ENCODE measurements at places on chromosomes 1 and 21.

DNA sequence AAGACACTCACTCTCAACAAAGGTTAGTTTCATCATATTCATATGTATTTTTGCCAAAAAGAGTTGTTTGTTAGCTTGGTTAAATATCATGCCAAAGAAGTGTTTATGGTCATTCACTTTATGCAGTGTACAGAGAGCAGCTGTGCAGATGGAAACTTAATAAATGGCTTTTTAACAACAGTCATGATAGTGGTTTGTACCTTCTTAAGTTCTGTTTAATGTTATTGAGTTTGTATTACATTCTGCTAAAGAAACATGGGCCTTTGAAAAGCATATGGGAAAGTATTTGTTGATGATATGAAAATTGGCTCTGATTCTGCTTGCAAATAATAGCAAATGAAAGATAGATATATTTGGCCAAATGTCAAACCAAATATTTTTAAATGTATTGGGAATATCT is 607.3 kb downstream of the NCAM2 start:
- DNase-seq = no peak

DNA sequence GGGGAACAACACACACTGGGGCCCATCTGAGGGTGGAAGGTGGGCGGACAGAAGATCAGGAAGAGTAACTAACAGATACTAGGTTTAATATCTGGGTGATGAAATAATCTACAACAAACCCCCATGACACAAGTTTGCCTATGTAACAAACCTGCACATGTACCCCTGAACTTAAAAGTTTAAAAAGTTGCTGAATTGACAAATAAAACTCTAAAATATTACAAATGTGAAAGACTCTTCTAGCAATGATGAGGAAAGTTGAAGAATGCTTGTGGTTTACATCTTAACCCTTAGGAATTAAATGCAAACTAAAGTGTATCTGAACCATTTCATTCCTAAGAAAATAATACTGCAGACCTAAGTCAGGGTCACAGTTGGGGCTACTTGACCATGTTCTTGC is 525.6 kb upstream of the CAMK1G start:
- DNase-seq = no peak

GRCh38 chr1:9684801-9685200 is 33.3 kb downstream of the PIK3CD start:
- no peak for DNase-seq

GRCh38 chr1:167791281-167792187 is 69.8 kb downstream of the MPZL1 start:
- no peak for DNase-seq

DNA sequence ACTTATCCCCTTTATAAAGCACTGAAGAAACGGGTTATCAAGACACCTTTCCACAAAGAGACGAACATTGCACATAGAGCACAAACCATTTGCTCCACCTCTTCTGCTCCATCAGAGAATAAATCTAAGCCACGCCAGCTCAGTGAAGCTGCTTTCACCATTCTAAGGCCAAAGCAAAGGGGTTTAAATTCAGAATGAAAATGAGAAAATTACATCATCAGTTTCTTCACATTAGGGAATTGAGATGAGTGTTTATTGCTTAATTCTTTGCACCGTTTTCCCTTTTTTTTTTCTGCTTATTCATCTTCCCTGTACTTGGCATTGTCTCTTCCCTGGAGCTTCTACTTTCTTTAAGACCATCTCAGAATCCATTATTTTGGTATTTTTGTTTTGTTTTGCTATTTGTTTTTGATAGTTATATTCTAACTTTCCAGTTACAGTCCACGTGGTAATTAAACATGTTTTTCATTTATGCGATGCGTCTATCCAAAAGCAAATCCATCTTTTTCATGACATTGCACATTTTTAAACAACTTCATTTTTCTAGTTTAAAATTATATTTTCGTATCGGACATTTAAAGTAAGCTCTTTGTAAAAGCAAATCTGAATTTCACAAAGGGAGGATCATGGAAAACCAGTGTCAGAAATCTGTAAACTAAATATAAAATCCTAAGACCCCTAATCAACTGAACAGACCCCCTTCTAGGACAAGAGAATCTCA is 1.9 kb upstream of the OR2T34 start:
- DNase-seq = no peak

GRCh38 chr1:221187174-221187573 is 307.9 kb downstream of the HLX start:
- DNase-seq = no peak

GRCh38 chr1:110948038-110948810 is 15.5 kb downstream of the LRIF1 start:
- no peak for DNase-seq

DNA sequence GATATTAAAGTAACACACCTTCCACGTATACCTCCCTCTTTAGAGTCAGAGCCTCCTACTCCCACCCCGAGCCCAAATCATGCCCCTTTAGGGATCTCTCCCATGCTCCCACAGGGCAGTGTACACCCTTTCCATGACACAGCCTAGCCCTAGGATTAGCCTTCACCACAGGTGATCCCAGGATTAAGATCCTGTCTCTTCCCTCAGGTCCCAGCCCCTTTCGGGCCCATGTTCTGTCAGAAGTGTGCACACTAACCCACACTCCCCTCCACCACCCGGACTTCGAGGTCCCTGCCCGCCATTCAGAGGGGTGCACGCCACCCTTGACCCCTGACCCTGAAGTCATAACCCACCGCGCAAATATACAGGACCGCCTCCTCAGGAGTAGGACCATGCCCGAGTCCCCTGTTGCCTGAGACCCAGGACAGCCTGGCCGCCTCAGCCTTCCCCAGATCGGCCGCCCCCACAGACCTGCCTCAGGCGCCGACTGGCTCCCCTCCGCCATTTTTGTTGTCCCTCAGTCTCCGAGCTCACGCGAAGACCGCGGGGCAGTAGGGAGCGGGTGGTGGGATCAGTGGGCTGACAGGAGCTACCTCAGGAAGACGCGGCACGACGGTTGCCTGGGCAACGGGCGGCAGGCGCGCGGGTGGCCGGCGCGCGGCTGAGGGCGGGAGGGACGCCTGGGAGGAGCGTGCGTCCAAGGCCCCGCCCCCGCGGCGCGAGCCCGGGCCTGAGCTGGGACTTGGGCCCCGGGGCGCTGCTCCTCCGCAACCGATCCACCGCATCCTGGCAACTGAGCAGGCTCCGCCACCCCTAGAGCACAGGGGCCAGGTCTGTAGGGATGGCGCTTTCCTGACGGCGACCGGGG is at the start of gene AGBL4:
Gene AGBL4, minus strand, starts transcription at position 663 of the 868 bp plus-strand sequence.
- DNase-seq = no peak

DNA sequence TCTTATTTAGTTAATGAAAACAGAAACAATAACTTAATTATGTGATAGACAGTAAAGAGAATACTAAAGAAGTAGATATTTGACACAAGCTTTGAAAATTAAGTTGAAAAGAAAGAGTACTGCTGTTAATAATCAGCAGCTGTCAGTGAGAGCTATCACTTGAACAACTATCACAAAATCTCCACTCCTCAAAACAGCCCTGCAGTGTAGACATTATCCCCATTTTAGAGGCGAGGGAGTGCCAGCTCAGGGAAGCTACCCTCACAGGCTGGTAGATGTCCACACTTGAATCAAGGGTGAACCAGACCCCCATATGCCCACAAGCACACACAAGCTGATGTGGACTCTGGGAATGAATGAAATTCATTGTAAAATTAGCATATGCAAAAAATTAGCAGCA is 248.8 kb downstream of the RHOU start:
- DNase-seq = no peak

DNA sequence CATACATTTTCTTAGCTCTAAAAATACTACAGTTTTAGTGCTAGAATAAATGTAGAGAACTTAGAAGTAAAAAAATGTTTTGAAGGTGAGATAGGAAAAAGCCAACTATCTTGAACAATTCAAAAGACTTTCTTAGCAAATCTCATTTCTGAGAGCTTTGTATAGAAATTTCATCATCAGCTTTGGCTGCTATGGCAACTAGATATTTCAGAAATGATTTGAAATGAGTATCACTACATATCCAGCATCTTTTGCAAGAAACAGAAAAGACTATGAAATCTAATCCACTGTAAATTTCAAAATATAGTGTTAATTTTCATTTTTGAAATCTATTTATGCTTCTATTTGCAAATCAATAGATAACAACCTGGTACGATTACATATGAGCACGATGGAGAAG is 57.7 kb downstream of the RGS7 start:
- no peak for DNase-seq

- no peak for DNase-seq
Observed at GRCh38 chr1:56390232-56390867, 189.0 kb downstream of the PLPP3 start.

- no peak for DNase-seq
Observed at GRCh38 chr1:64080941-64081562, 122.4 kb upstream of the UBE2U start.

- peak; percentile 71 for DNase-seq
Observed at GRCh38 chr1:166969074-166969677, 6.2 kb downstream of the ILDR2 start.

DNA sequence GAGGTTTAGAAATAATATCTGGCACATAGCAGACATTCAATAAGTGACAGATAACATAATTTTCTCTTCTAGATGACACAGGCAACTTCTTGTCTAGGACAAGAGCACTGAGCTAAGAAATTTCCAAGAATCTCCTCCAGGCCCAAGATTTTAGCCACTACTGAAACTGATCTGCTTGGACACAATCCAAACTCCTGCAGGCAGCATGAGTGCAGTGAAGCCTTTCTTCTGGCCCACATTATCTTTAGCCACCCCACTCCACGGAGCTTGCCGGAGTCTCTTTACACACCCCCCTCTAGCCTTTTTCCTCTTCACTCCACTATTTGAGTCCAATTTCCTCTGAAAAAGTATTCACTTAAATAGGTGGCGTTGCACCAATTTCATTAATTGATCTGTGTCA is 142.9 kb upstream of the DUSP10 start:
- DNase-seq = no peak

DNA sequence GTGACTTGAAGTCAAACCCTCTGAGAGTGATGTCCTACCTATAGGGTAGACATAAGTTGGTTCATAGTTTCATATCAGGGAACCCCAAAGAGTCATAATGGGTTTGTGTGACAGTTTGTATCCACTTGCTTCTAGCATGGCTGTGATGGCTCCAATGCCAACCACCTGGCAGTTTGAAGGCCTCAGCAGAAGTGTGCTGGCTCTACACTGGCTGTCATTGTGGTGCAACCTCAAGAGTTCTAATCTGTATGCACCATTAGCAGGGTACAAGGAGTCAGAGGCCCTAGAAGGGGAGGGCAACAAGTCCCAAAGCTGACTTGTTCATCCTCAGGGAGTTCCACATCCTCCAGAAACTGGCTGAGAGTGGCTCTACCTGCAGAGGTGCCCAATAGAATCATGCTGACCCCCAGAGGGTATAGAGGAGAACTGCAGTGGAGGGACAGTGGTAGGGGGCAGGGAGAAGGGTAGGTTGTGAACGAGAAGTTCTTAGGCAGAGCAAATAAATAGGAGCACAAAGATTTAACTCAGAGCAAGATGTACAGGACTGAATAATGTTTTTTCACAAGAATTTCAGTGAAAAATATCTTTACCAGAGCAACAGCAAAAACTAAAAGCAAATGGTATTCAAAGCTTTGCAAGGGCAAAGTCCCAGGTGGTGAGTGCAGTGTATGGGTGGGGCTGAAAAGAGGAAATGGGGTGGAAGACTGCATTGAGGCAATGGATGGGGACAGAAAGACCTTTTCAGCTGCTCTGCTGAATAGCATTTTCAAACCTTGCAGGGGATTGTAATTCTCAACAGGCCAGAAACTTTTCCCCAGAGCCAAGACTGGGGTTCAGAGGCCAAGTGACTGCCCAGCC is 3.2 kb downstream of the FCRL2 start:
- DNase-seq = peak; percentile 23

- DNase-seq = peak; percentile 46
Observed at GRCh38 chr1:170929835-170930554, 5.3 kb upstream of the MROH9 start.

DNA sequence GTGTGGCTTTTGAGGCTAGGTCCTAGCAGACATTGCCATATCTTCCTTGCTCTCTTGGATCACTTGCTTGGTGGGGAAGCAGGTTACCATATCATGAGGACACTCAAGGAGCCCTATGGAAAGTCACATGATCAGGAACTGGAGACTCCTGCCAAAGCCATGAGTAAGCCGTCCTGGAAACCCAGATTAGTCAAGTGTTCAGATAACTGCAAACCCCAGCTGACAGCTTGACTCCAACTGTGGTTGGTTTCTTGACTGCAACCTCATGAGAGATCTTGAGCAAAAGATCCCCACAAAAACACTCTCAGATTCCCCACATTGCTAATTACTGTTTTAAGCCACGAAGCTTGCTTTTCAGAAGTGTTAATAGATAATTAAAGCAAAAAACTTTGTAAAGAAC is 58.6 kb downstream of the CACNA1E start:
- DNase-seq = no peak

DNA sequence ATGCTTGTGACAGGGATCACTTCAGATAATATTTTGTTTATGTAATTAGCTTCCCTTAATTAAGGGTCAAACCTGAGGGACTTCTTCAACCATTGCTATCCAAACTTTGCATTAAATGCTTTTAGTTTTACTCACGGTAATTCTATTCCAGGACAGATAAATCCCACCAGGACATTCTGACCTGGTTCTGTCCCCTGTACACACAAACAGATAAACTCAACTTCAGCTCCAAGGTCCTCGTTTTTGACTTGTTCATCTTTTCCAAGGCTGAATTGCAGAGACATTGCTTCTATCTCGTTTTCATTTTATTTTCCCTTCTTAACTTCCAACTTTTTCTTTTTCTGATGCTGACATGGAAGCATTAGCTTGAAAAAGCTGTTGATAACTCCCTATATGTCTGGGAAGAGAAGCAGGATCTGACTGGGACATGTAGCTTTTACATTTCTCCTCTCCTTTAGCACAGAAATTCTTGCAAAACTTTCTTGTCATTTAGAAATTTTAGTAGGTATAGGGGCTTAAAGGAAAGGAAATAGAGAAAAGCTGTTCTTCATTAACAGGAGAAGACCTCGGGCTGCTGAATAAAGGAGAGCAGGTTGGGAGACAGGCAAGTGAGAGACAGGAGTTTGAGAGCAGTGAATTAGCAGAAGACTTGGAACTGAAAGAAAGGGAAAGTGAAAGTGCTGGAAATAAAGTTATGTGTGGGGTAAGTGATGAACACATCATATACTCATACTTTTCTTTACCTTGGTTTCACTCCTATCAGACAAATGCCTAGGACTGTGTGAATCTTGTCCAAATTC is 231.7 kb upstream of the B3GALT2 start:
- peak; percentile 17 for DNase-seq

GRCh38 chr1:101181930-101182329 is 54.9 kb upstream of the S1PR1 start:
- no peak for DNase-seq

GRCh38 chr1:41013796-41014195 is 7.7 kb downstream of the SLFNL1 start:
- DNase-seq = no peak
